ENCODE measurements at places on chromosomes 12 and 14.

DNA sequence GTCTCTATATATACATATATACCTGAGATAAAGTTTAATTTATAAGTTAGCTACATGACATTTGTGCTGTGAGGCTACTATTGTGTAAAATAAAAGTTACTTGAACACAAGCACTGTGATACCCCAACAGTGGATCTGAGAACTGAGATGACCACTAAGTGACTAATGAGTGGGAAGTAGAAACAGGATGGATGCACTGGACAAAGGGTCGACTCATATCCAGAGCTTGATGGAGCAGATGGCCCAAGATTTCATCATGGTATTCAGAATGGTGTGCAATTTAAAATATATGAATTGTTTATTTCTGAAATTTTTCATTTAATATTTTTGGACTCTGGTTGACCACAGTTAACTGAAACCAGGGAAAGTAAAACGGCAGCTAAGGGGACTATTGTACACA, 908.6 kb upstream of the MDGA2 start:
- DNase-seq = no peak

DNA sequence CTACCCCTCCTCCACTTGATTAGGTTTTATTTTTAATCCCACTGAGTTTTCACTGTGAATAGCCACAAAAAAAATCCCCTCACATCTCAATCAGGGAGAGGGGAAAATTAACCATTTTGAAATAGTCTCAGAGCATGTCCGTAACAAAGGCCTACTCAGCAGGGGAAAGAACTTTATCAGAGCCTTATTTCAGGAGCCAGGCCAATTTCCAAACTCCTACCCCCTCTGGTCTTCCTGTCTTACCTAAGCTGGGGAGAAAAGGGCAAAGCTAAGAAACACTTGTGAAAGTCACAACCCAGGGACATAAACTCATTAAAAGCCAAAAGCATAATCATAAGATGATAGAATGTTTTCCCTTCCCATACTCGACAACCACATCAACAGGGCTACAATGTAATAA, 260.3 kb upstream of the DIO3 start:
- no peak for DNase-seq

GRCh38 chr12:121963341-121964018, 45.1 kb downstream of the CFAP251 start:
- DNase-seq = no peak

DNA sequence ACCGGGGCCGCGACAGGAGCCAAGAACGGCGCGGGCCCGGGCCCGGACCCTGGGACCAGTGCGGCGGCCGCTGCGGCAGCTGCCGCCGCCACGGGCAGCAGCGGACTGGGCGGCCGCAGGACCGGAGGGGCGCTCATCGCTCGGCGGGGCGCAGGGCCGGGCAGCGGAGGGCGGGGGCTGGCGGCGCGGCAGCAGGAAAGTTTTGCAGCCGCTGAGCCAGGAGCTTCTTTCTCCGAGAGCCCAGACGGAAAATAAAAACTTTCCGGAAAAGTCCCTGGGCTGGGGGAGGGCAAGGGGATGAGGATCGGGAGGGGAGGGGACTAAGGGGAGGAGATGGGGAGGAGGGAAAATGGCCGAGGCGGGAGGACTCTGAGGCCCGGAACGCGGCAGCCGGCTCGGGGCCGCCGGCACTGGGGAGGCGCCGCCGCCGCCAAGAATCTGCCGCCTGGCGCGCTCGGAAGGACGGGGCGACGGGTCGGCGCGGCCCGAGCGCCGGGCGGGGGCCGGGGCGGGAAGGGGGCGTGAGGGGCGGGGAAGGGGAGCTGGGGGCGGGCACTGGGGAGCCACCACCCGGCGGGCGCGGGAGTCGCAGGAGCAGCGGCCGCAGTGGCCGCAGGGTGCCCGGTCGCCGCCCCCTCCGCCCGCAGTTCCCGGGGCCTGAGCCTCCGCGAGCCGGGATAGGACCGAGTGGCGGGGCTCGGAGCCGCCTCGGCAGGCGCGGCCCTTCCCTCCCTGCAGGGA, at the start of gene PRKD1:
Gene PRKD1, minus strand, starts transcription at position 472 of the 741 bp plus-strand sequence.
- DNase-seq = no peak

GRCh38 chr12:33480366-33480765, 40.7 kb upstream of the SYT10 start:
- no peak for DNase-seq

- DNase-seq = peak; percentile 56
These were observed 67.2 kb downstream of the CCDC92 start for GRCh38 chr12:123905319-123905925.

DNA sequence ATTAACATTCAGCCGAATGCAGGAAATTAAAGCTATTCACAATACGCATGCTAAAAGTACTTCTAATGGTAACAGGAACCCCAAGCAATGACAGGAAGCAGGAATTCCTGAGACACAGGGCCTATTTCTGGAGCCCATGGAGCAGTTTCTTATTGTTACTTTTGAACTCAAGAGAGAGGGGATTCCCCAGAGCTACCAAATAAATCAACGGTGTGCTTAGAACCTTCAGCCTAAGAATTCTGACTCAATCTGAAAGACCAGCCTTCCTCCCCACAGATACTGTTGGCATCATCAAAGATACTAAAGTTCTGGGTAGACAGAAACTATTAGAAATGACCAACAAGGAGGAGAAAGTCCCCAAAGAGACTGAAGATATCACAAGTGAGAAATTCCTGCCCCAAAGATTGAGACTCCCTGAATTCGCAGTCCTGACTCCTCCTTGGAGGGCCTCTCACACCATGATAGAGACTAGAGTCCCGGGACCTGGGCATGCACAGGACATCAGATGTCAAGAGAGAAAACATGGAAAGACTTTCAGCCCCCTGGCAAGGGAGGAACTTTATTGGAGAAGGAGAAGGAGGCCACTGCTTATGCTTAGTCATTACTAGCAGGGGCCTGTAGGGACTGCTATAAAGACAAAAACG, 32.7 kb downstream of the RTRAF start:
- DNase-seq = no peak

DNA sequence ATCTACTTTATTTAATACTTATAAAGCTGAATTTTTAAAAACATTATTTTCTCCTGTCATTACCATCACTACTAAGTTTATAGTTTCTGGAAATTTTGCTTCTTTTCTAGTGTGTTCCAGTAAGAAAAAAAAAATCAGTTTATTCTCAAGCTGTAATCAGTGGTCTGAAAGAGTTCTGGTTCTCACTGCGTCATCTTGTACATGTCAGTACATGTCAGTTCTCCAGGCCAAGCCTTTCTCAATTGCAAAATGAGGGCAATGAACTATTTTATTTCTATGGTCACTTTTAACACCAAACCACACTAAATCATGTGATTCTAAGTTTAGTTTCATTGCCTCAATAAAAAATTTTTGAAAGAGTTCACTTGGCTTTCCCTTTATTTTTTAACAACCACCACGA, 468.9 kb upstream of the LRFN5 start:
- DNase-seq = no peak
